ENCODE measurements at places on chromosomes 7 and 10.

GRCh38 chr10:92800134-92800733 lies 48.1 kb upstream of the EXOC6 start:
- no peak for DNase-seq

DNA sequence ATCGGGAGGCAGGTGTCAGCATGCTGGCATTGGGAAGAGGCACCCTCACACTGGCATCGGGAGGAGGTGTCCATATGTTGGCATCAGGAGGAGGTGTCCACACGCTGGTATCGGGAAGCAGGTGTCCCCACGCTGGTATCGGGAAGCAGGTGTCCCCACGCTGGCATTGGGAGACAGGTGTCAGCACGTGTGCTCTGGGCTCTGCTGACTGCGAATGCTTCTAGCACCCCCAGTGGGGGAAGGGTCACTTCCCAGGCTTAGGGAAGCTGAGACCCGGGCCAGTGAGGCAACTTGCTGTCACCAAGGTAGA lies 92.5 kb upstream of the IKZF1 start:
- no peak for DNase-seq

DNA sequence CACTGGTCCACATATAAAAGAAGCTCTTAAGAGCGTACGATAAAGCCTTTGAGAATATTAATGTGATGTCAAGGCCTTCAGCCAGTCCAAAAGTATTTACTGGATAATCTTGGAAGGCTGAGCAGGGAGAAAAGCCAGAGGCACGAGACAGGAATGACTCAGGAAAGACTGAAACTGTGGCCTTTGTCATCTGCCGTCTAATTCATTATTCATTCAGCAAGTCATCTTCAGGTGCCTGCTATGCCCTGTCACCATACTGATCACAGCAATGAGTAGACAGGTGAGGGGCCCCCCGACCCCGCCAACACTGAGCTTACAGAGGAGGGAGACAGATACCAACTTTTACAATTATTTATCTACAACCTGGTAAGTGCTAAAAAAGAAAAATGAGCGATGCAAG lies 78.9 kb downstream of the VOPP1 start:
- no peak for DNase-seq

- peak; percentile 56 for DNase-seq
Measured at GRCh38 chr10:16832351-16833080, 15.3 kb upstream of the RSU1 start.

DNA sequence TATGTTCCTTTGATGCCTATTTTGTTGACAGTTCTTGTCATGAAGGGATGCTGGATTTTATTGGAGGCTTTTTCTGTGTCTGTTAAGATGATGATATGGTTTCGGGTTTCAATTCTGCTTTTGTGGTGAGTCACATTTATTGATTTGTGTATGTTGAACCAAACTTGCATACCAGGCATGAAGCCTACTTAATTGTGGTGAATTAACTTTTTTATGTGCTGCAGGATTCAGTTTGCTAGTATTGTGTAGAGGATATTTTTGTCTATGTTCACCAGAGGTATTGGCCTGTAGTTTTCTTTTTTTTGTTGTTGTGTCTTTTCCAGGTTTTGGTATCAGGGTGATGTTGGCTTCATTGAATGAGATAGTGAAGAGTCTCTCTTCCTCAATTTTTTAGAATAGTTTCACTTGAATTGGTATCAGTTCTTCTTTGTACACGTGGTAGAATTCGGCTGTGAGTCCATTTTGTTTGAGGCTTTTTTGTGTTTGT lies 345.9 kb downstream of the KIF20B start:
- DNase-seq, result no peak

Data from T47D (cell line).